ENCODE measurements at places on chromosomes 16 and 17.

DNA sequence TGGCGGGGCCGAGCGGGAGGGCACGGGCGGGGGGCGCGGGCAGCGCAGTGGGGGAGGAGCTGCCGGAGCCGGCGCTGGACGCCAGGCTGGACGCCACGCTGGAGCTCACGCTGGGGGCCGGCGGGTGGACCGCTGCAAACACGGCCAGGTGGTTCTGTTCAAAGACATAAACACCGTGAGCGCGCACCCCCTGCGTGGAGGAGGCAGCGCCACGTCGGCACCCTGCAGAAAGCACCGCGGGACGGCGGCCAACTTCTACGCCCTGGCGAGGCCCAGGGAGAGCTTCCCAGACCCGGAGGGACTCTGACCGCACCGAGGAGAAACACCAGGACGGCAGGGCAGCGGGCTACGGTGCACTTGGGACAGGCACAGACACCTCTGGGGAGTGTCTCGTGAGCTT is 29.3 kb downstream of the UNKL start:
- no peak for DNase-seq

- no peak for DNase-seq
Observed at GRCh38 chr16:1309888-1310831, 724 bp downstream of the UBE2I start.

DNA sequence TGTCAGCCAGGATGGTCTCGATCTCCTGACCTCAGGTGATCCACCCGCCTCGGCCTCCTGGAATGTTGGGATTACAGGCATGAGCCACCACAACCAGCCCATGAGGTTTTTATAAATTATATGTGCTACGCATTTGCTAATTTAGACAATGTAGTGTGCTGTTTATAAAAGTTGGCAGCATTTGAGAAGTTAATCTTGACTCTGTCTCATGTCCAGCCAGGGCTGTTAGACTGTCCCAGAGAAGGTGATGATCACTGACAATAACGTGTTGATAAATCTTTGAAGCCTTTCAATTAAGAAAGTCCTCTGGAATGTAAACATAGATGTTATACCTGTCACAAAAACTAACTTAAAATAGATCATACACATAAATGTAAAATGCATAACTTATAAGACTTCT is 82.0 kb downstream of the PPM1E start:
- DNase-seq, result no peak

- no peak for DNase-seq
Observed at GRCh38 chr17:82887255-82888164, 47.7 kb upstream of the ZNF750 start.

DNA sequence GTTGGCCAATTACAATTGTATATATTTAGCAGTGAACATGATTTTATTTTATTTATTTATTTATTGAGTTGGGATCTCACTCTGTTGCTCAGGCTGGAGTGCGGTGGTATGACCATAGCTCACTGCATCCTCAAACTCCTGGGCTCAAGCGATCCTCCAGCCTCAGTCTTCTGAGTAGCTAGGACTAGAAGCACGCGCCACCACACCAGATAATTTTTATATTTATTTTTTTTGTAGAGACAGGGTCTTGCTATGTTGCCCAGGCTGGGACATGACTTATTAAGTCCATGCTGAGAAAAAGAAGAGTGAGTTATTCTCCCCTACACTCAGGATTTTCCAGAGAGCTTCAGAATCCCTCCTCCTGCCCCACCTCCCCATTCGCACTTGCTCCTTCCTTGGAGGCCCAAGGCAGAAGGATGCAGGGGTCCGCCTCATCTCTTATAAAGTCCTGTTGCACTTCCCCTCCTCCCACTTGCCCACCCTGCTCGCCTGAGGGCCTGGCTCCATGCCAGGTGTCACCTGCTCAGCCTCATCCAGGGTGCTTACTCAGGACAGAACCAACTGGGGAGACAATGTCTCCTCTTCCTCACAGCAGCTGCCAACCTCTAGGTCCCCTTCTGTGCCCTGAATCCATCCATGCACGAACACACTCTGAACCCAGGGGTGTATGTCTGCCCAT is 16.1 kb upstream of the SP2 start:
- DNase-seq, result no peak

DNA sequence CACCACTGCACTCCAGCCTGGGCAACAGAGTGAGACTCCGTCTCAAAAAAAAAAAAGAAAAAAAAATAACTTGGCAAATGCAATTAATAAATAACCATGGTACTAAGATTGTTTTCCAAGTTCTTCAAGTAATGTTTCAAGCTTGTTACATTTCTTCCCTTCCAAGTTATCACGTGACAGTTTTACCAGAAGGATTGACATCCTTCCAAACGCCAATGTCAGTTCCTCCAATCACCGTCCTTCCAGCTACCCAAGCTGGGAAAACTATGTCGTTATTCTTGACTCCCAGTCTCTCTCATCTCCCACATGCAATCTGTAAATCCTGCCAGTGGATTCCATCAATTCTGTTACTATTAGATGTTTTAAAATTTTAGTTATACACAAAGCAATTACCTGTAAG is 3.9 kb upstream of the PHAF1 start:
- no peak for DNase-seq

- no peak for DNase-seq
Observed at GRCh38 chr17:34758316-34758715, 178.9 kb downstream of the TMEM132E start.

DNA sequence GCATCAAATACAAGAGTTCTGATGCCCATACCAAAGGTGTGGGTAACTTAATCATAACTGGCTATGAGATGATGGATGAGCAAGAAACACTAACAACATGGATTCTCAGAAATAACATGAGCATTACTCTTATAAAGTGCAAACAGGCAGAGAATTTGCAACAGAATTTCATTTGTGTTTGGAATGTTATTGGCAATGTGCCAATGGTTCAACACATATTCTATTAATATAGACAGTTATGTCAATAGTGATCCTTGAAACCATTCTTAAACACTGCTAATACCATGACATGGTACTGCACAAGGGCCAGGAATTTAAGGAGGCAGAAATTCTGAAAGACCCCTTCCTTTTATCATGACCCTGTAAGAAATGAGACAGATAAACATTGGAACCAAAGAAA is 217.1 kb upstream of the WSB1 start:
- DNase-seq, result no peak

- DNase-seq, result no peak
Observed at GRCh38 chr17:80316431-80316830, 55.8 kb downstream of the RNF213 start.

DNA sequence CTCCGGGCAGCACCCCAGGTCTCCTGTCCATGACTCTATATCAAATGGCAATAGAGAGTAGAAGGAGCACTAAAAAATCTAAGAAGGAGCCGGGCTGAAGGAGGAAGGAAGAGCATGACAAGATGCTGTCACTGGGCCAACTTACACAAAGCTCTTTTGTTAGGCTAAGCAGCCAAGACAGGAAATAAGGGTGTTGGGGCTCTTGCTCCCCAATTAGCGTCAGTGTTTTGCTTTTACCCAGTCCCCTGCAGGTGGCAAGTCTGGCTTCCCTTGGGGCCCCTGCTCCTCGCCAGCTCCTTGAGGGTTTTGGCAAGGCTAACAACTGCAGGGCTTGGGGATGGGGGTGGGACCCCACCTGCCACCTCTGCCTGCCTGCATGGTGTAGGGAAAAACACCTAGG is 120.5 kb downstream of the CCT6B start:
- DNase-seq, result no peak

DNA sequence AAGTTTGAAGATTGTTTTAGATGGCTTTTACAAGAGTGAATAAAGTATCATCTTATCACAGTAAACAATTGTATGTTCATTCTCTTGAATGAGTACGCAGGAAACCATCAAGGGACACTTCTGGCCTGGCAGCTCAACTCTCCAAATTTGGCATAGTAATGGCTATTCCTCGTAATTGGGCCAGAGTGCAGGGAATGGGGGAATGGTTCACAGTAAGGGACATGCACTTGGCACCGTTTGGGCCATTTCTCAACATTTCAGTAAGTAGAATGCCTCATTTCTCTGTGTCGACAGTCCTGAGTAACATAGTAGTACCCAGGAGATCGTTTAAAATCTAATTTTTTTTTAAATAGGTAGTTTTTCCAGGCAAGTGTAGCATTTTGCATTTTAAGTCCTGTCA is 309.6 kb downstream of the KCNJ2 start:
- no peak for DNase-seq

GRCh38 chr17:81803728-81804558 is at the start of gene GCGR:
Gene GCGR (plus strand): TSS chr17:81804150. CDS start chr17:81809019, 4,869 bp downstream.
- no peak for DNase-seq

DNA sequence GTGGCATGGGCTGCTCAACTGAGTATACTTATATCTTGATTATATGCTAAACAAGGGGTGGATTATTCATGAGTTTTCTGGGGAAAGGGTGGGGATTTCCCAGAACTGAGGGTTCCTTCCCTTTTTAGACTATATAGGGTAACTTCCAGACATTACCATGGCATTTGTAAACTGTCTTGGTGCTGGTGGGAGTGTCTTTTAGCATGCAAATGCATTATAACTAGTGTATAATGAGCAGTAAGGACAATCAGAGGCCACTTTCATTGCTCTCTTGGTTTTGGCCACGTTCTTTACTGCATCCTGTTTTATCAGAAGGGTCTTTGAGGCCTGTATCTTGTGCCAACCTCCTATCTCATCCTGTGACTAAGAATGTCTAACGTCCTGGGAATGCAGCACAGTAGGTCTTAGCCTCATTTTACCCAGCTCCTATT is 12.0 kb downstream of the PRR11 start:
- no peak for DNase-seq

- DNase-seq, result no peak
Observed at GRCh38 chr17:80348551-80349150, 66.3 kb upstream of the ENDOV start.

DNA sequence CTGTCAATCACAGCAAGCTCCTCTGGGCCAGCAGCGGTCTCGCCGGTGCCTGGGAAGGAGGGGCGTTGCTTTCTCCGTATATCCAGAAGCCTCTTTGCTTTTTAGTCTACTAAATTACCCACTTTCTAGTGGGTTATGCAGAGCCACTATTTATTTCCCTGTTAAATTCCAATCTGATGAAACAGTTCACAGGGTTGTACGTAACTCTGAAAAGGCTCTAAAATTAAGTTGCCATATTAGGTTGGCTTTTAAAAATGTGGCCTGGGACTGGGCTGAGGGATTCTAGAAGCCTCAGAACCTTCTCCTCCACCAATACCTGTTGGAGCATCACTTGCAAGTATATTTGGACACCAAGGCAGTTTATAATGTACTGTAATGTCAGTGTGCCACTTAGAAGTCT is 27.2 kb downstream of the MARCHF10 start:
- DNase-seq, result no peak

DNA sequence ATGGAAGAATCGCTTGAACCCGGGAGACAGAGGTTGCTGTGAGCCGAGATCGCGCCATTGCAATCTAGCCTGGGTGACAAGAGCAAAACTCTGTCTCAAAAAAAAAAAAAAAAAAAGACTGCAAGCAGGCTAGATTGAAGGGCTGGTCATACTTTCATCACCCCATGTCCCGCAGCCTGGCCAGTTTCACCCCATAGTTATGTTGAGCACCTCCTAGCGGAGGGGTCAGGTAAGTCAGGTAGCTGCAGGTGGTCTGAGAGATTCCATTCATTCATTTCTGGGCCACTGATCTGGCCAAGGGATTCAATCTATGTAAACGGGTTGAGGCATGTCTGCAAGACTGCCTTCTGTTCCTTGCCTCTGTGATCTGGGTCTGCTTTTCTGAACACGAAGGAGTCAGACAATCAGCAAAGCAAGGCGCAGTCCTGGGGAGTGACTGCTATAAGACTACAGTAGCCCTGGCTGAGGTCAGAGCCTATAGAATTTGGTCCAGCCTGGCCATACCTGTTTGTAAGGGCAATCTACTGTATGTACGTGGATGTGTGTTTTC is 23.6 kb upstream of the BPTF start:
- DNase-seq, result no peak

- no peak for DNase-seq
Observed at GRCh38 chr16:77784441-77785372, 3.7 kb upstream of the VAT1L start.

DNA sequence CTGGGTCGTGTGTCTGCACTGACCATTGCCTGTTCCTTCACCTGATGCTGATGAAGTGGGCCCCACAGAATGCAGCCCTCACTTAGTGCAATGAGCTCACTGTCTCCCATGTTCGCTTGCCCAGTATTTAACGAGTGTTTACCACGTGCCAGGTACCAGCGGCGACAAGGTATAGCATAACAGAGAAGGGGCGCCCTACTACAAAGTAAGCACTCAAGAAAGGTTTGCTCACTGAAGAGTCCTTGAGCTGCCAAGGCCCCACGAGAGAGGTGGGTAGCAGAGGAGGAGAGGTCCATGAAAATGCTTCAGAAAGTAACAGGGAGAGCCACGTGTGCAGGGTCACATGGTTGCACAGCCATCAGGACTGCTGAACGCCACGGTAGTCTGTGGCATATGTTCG is 230.0 kb downstream of the NTN1 start:
- DNase-seq, result no peak

GRCh38 chr17:37842401-37842800 is 81.8 kb upstream of the TBC1D3K start:
- no peak for DNase-seq

- DNase-seq, result no peak
Observed at GRCh38 chr16:77739559-77739892, 17.2 kb downstream of the NUDT7 start.

GRCh38 chr17:28385037-28385400 is 13.5 kb downstream of the SARM1 start:
- no peak for DNase-seq

DNA sequence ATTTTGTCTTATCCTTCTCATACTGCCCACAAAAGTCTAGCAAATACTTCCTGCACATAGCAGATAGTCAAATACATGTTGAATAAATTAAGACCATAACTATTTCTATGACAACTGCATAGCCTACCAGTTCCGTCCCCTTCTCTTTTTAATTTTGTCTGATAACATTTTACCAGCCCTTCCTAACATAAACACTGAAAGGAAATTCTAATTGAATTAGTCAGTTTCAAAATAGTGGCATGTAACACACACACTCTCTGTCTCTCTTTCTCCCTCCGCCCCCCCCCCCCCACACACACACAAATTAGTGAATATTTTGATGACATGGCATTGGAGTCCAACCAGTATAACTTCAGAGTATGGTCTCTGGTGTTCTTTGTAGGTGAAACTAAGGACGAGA is 41.8 kb downstream of the TNRC6C start:
- DNase-seq, result no peak

GRCh38 chr16:74695450-74696422 is 4.9 kb downstream of the MLKL start:
- peak; percentile 27 for DNase-seq

GRCh38 chr16:66544016-66544757 is 5.7 kb downstream of the TK2 start:
- DNase-seq, result no peak

- DNase-seq, result no peak
Observed at GRCh38 chr17:64260886-64261285, 2.2 kb downstream of the TEX2 start.

- DNase-seq, result no peak
Observed at GRCh38 chr16:9808210-9808609, 374.0 kb downstream of the GRIN2A start.

GRCh38 chr17:17826942-17827785 is 9.6 kb downstream of the SREBF1 start:
- no peak for DNase-seq

Data from stimulated activated CD4-positive, alpha-beta T cell treated with anti-CD3 and anti-CD28 coated beads, Interleukin-12 subunit alpha, Interleukin-12 subunit beta, amount 100 ng/mL, for 48 hours (primary cell).